ENCODE measurements at places on chromosomes 16 and 17. TPM values are rescaled to one million over a fixed set of nuclear protein-coding genes. Genes with fewer than 3 reads are reported as not detected.

LRRC36 gene
- total RNA-seq: 0.23 TPM

TM4SF5 gene
- total RNA-seq: not detected

SULT1A4 gene
- 2.7 TPM for total RNA-seq

OTOP2 gene
- not detected for total RNA-seq

CPSF4L gene
- not detected for total RNA-seq

OR2C1 gene
- total RNA-seq: not detected

SCARF1 gene
- 7.3 TPM for total RNA-seq

SLC35B1 gene
- 71.6 TPM for total RNA-seq

FOXC2 gene
- total RNA-seq: not detected

ABCA8 gene
- total RNA-seq: not detected

KRTAP4-5 gene
- not detected for total RNA-seq

NECAB2 gene
- total RNA-seq: not detected

SLC16A11 gene
- 0.34 TPM for total RNA-seq

CLEC10A gene
- total RNA-seq: not detected

INCA1 gene
- 0.37 TPM for total RNA-seq

CMTM1 gene
- 12.5 TPM for total RNA-seq

CDRT15 gene
- total RNA-seq: not detected

TMEM106A gene
- total RNA-seq: 18.2 TPM

TBC1D3B gene
- 9.1 TPM for total RNA-seq

KCNH6 gene
- not detected for total RNA-seq

CACNG5 gene
- total RNA-seq: not detected

RCVRN gene
- total RNA-seq: not detected

TEKT5 gene
- total RNA-seq: not detected

All from activated T-helper 1 cell treated with anti-CD3 and anti-CD28 coated beads, Interleukin-12 subunit alpha, Interleukin-12 subunit beta, Interleukin-2, Interleukin-4 antibody, amounts not matched to agents 30 ng/mL and 10 ng/mL and 1 ng/mL, durations not matched to agents 14 hours and 24 hours and 36 hours (primary cell).